SJCRH30 (cell line): ENCODE measurements at places on chromosomes 1 and 21.

GRCh38 chr1:89809556-89809955, 11.3 kb upstream of the LRRC8D start:
- no peak for DNase-seq

DNA sequence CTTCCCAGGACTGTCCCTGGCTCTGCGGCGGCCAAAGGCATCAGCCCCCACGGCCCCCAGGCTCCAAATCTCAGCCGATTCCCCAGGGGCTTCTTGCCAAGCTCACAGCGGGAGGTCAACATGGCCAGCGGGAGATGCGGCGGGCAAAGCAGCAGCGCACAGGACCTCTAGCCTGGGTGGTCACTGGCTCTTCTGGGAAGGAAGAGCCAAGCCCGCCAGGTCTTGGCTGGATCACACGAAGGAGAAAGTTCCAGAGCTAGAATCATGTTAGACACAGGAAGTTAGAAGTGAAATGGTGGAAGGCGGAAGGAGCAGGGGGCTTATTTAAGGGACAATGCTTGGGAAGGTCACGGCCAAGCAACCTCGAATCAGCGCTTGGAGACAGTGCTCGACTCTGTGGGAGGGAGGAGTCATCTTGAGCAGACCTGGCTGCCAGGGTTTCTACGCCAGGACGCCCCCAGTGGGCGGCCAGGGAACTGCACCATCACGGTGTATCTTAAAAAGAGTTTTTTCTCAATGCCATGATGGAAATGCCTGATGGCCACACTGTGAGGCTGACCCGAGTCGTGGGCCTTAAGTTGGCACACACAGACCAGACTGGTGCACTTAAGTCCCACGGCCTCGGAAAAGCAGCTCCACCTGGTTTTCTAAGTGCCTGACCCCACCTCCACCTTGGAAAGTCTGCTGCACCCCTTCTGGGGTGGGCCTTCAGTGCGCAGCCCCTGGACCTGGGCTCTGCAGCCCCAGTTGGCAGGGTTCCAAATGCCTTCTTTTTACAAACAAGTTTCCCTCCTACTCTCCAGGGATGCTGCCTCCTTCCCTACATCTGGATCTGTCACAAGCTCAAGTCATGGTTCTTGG, 29.3 kb downstream of the SLC66A1 start:
- DNase-seq, result peak; percentile 80

DNA sequence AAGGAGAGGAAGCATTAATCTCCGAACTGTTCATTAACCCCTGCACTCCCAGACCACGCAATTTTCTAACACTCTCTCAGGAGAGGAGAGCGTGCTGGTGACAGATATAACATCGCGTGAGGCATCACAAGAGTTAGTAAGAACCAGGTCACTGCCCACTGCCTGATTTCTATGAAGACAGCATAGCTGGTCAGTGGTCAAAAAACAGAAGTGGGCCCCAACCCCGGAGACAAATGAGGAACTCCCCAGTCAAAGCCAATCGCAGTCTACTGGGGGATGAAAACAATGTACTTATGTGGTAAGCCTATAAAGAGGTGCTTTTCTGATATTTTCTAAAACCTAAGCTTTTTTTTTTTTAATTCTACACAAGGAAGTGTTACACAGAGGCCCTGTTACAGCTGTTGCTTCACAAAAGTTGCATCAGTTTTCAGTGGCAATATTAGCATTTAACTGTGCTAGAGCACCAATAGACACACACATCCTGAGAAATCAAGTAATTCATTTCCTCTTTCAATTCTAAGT, 231.8 kb upstream of the IRF2BP2 start:
- no peak for DNase-seq

DNA sequence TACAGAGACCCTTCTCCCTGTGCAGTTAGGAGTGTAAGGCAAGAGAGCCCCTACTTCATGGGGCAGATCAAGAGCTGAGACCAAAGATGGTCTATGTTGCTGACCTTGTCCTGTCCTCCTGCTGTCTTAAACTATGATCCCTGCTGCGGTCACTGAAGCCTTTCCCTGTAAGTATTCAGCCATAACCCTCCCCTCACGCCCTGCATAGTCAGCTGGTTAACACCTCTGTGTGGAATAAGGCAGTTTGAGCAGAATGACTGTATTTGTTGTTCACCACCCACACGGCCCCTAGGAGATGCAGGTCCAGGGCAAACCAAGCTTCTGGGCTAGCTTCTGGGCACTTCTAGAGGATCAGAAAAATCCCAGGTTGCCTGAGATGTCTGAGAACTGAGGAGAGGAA, 356 bp downstream of the TSPAN1 start:
- no peak for DNase-seq

DNA sequence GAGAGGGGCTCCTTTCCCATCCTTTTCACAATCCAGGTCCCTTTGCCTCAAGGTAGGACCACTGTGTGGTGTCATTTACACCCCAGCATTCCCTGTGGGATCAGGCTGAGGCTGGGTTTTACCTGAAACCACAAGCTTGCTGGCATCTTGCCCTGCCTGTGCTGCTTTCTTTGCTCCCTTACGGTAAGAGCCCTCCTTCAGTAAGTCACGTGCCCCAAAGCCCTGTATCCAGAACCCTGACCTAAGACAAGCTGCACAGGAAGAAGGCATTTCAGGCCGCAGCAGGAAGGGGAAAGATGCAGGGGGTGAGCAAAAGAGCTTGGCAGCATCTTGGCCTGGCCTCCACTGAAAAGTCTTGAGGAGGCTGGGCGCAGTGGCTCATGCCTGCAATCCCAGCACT, 58.4 kb downstream of the KLHDC7A start:
- DNase-seq, result no peak

DNA sequence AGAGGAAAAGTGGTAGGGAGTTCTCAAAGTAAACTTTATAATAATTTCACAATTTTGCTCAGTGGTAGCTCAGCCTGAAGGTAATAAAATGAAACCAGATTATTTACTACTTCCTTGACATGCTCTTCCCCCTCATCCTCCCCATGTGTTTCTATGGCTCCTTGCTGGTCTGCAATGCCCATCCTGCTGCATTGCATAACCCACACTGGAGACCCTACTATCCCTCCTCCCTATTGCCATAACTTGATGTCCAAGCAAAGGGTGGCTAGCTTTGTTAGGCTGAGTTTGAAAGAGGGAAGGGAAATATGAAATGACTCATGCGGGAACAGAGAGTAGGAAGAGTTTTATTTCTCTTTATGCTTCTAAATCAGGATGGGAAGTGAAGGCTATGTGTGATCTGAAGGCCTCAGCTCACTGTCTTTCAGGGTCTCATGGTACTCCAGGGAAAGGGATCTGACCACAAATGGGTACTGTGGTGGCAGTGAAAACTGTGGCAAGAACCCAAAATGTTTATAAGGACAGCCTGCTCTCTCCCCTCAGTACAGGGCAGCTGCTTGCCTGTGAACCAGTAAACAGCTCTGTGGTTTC, 36.4 kb upstream of the HSD17B7 start:
- DNase-seq, result no peak

DNA sequence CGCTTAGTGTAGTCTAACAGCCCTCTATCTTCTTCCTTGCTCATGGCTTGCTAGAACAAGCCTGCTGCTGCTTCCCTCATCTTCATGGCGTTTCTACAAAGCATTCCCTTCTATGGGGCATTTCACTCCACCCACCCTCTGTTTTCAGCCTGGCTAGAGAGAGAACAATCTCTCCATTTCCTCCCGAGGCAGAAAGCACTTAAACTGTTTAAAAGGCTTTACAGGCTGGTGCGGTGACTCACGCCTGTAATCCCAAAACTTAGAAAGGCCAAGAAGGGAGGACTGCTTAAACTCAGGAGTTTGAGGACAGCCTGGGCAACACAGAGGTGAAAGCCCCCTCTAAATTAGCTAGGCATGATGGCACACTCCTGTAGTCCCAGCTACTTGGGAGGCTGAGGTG, 17.8 kb downstream of the ORC1 start:
- no peak for DNase-seq

DNA sequence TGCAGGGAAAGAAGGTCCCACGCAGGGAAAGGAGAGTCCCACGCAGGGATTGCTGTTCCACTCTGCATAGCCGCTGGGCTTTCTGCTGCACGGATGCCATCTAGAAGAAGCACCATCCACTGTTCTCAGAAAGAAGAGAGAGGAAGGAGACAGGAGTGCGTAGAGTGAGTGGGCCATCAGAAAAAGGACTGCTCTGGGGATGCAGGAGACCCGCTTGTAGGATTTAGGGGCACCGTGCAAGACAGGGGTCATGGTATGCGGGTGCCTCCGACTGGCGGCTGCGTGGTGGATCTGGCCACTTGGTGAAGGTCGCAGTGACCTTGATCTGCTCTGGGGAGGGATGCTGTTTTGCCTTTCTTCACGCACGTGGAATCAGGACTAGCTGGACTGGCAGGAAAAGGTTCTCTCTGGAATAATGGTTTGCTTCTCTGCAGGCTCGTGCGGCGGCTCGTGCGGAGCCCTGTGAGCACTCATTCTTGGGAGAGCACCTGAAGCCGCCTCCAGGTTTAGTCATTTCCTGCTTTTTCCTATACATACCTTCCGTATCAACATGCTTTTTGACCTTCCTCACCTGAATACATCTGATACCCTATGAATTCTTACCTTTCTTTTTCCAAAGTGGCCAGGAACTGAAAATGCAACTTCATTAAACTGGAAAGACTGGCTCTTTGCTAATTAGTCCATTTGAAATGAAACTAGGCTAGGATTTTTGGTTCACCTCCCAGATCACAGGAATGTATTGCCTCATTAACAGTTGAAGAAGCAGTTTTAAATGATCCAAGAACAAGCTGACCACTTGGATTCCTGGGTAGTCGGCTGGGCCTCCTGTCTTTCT, 181.6 kb downstream of the KIF26B start:
- DNase-seq, result no peak

GRCh38 chr1:158000507-158000906, 7.1 kb downstream of the KIRREL1 start:
- DNase-seq, result no peak

GRCh38 chr1:113207457-113207856, 134.5 kb downstream of the LRIG2 start:
- DNase-seq, result no peak

DNA sequence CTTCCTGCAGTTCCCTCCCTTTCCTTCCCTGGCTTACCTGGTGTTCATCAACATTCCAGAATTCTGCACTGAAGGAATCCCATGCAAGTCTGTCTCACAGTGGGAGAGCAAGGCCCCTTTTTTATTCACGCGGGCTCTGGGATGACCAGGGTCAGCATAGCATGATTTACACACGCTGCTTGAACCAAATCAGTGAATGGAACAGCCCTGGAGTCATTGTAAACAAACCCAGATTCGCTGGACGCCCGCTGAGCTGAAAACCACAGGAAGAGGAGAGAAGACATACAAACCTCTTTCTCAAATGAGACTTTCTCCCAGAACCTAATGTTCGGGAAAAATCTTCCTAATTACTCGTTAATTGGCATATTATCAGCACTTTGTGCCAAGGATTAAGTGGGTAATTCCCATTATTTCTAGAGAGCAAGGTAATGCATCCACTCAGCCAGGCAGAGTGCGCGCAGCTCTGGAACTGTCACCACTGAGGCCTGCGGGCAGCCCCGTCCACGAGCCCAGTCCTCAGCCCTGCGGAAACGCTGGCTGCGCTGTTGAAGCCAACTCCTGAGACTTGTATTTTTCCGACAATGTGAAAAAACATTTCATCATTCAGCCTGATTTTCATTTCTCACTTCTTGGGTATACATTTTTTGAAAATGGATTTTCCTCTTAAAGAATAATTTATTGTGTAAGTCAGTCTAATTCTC, 140.0 kb downstream of the ETS2 start:
- no peak for DNase-seq

GRCh38 chr1:183023146-183023600, at the start of gene LAMC1:
Gene LAMC1, plus strand, starts transcription at chr1:183023420. Its CDS starts 297 bp downstream, at chr1:183023717.
- DNase-seq, result peak; percentile 90

- no peak for DNase-seq
These were observed 5.2 kb downstream of the TBX15 start for GRCh38 chr1:118982821-118983557.

GRCh38 chr21:45554477-45555175, 12.4 kb upstream of the SLC19A1 start:
- peak; percentile 70 for DNase-seq

DNA sequence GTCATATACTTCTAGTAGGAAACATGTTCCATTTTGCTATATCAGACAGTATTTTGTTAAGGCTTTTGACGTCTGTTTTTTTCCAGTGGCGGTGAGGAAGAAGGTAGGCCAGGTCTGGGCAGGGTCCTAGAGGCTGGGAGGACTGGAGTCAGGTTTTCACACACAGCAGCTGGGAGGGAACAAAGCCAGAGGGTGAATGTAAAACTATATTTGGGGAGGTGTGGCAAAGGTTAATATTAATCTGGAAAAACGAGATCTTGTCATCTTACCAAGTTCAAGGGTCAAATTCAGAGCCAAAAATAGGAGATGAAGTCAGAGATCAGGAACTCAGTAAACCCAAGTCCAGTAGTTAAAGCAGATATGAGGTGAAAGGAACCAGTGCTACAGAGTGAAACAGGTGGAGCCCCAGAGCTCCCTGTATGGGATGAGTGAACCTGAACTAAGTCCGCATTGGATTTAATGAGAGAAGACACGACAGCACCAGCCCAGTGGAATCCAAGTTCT, 10.7 kb upstream of the OTUD7B start:
- DNase-seq, result peak; percentile 17
